ENCODE measurements at places on chromosomes 2 and 18. TPM values are rescaled to one million over a fixed set of nuclear protein-coding genes. Genes with fewer than 3 reads are reported as not detected.

AKAIN1 gene
- not detected for total RNA-seq

DYNAP gene
- not detected for total RNA-seq

BMP10 gene
- total RNA-seq: not detected

TIMM21 gene
- total RNA-seq: 33.1 TPM

MAB21L4 gene
- total RNA-seq: not detected

HTR2B gene
- total RNA-seq: 4.3 TPM

IL36G gene
- not detected for total RNA-seq

PDE1A gene
- 85.3 TPM for total RNA-seq

UXS1 gene
- total RNA-seq: 24.9 TPM

PTCD3 gene
- total RNA-seq: 31.0 TPM

NT5C1B gene
- 0.10 TPM for total RNA-seq

SKOR2 gene
- total RNA-seq: not detected

Data from cardiac ventricle fibroblast (primary cell).